Bone marrow (tissue), 2 donors: ENCODE measurements at places on chromosomes 7 and 10.

GRCh38 chr7:12549106-12549505 is 21.4 kb upstream of the SCIN start:
- DNase-seq, result no peak

DNA sequence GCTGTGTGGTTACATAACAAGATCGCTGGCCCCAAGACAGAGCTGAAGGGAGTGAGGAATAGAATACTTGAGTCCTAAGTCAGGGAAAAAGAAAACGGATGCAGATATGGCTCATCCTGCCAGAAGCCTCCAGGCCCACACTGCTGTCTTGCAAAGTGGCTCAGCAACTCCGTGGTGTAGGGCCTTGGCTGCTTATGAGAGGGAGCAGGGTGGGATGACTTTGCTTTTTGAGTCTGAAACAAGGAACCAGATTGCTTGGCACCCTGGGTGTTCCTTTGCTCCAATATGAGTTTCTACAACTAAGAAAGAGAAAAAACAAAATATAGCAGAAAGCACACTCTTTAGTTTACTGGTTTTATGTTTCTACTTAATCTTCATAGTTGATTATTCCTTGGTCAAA is 193.8 kb upstream of the WDR11 start:
- DNase-seq, result no peak

DNA sequence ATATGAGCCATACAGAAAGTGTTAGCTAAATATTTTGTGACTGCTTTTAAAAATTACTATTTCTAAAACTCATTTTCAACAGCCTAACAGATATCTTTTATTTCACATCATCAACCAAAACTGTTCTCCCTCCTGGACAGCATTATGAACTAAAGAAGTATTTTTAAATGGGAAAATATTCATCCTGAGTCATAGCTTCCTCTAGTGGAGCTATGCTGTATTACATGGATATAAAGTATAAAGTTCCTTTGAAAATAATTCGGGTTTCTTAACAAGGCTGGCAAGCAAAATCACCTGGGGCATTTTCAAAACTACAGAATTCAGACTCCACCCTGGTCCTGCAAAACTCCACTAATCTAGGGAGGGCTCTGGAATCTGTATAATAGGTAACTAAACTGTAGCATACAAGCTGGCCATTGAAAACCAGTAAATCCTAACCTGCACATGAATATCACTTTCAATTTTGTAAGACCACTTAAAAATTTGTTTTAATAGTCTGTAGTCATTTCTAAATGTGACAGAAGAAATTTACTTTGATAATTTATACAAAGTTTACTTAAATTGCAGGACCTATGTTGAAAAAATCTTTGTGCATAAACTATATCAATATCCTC is 53.5 kb downstream of the SCIN start:
- DNase-seq, result no peak

- DNase-seq, result no peak
Measured at GRCh38 chr10:77290528-77291155, 347.0 kb downstream of the KCNMA1 start.

GRCh38 chr10:69968830-69969229 is 83.8 kb upstream of the MACROH2A2 start:
- DNase-seq, result no peak

DNA sequence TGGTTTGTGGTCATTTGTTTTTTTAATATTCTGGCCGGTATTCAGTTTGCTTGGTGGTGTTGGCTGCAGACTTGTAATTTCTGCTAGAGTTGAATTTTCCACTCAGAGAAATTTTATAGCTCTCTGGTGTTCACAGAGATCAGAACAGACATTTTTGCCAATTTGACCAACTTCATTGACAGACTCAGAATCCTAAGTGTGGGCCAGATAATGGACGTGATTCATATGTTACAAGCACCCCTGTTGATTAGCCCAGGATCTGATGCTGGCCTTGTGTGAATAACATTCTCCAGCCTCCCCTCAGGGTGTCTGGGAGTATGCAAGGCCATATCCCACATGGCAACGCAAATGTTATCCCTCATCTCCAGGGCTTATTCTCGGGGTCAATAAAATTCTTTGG is 283.8 kb downstream of the C7orf25 start:
- no peak for DNase-seq

- no peak for DNase-seq
Measured at GRCh38 chr7:123865517-123866117, 20.6 kb downstream of the HYAL4 start.

GRCh38 chr7:102432442-102433218 is 745 bp upstream of the ORAI2 start:
- no peak for DNase-seq

GRCh38 chr10:28468707-28469483 is 64.0 kb upstream of the WAC start:
- no peak for DNase-seq

DNA sequence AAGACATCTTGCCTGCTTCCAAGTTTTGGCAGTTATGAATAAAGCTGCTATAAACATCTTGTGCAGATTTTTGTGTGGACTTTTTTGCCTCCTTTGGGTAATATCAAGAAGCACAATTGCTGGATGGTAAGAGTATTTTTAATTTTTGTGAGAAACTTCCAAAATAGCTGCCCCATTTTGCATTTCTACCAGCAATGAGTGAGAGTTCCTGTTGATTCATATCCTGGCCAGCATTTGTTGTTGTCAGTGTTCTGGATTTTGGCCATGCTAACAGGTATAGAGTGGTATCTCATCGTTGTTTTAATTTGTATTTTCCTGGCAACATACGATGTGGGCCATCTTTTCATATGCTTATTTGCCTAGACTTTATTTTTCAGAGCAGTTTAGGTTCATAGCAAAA is 53.9 kb downstream of the BTAF1 start:
- no peak for DNase-seq

DNA sequence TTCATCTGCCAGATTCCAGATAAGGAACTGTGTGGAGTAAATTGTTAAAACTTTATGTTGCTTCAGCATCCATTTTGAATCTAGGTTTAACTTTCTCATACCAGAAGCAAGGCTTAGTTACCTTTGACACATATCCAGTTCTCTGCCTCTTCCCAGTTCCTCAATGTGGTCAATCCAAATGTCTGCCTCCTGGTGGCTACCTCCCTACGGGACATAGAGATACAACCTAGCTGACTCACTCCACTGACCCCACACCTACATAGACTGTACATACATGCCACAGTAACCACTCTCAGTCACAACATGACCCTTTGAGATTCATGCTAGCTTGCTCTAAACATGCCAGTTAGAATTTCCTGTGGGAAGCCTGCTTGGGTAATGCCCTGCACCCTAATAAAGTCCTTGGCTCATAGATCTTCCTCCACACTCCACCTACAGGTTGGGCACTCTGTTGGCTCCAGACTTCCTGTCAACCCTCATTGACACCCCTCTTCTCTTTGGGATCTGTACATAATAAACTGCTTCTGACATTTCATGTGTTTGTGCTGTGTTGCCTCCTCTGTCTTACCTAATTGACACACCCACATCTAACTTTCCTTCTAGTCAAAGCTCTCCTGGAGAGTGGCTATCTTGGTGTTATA is 278.1 kb downstream of the HTR7 start:
- no peak for DNase-seq

- no peak for DNase-seq
Measured at GRCh38 chr10:107166403-107166802, 1.9 kb upstream of the SORCS1 start.

DNA sequence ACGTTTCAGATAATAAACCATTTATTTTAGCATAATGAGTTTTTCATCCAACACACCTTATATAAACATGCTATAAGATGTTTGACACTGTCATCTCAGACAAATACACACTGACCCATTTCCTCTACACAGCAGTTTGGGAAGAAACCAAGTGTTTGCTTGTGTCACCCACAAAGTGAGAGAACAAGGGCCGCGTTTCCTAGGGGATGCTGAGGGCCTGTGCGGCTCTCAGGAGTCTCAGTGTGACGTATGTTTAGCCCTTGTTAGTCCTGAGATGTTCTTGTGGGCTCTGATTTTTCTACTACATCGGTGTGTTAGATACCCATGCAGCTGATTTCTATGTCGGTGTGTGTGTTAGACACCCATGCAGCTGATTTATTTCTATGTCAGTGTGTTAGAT is 266.3 kb downstream of the DIP2C start:
- no peak for DNase-seq

- no peak for DNase-seq
Measured at GRCh38 chr10:35872671-35873070, 230.6 kb upstream of the FZD8 start.

- DNase-seq, result no peak
Measured at GRCh38 chr7:132387596-132387995, 188.7 kb downstream of the PLXNA4 start.

- DNase-seq, result no peak
Measured at GRCh38 chr7:38929460-38930171, 20.6 kb upstream of the VPS41 start.

DNA sequence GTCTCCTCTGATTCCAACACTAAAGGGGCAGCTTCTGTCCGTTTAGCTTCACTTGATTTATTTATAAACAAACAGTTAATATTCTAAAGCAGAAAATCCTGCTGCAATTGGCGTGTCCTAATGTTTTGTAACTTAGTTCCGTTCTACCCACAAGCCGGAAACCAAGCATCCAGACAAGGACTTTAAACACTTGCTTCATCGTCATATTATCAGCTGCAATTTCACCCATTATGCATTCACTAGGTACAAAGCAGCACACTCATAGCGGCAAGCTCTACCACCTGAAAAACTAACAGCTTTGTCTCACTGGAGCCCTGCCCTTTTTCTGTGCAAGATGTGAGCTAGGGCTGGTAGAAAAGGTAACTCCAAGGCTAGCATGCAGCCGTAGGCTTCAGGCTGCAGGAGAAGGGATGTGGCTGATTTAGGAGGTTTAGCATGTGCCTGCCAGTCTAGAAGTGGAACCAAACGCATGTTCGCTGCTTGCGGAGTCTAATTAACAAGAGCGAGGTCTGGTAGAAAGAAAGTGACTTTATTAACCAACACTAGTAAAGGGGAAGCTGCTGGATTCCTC is 43.7 kb upstream of the BPGM start:
- DNase-seq, result no peak

GRCh38 chr10:29030900-29031299 is 258.0 kb upstream of the LYZL1 start:
- no peak for DNase-seq

- no peak for DNase-seq
Measured at GRCh38 chr7:150978126-150978789, at the start of gene KCNH2. Gene KCNH2, minus strand, starts transcription at chr7:150978321. Its CDS starts 408 bp downstream, at chr7:150977913.

DNA sequence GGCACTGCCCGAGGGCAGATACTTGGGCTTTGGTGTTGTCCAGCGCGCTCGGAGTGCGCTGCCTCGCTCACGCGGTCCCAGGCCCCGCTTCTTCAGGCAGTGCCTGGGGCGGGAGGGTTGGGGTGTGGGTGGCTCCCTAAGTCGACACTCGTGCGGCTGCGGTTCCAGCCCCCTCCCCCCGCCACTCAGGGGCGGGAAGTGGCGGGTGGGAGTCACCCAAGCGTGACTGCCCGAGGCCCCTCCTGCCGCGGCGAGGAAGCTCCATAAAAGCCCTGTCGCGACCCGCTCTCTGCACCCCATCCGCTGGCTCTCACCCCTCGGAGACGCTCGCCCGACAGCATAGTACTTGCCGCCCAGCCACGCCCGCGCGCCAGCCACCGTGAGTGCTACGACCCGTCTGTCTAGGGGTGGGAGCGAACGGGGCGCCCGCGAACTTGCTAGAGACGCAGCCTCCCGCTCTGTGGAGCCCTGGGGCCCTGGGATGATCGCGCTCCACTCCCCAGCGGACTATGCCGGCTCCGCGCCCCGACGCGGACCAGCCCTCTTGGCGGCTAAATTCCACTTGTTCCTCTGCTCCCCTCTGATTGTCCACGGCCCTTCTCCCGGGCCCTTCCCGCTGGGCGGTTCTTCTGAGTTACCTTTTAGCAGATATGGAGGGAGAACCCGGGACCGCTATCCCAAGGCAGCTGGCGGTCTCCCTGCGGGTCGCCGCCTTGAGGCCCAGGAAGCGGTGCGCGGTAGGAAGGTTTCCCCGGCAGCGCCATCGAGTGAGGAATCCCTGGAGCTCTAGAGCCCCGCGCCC is at the start of gene NPY:
Gene NPY (plus strand): TSS at position 294 of the 802 bp plus-strand sequence. CDS start 1,051 bp downstream, outside the sequence.
- no peak for DNase-seq

DNA sequence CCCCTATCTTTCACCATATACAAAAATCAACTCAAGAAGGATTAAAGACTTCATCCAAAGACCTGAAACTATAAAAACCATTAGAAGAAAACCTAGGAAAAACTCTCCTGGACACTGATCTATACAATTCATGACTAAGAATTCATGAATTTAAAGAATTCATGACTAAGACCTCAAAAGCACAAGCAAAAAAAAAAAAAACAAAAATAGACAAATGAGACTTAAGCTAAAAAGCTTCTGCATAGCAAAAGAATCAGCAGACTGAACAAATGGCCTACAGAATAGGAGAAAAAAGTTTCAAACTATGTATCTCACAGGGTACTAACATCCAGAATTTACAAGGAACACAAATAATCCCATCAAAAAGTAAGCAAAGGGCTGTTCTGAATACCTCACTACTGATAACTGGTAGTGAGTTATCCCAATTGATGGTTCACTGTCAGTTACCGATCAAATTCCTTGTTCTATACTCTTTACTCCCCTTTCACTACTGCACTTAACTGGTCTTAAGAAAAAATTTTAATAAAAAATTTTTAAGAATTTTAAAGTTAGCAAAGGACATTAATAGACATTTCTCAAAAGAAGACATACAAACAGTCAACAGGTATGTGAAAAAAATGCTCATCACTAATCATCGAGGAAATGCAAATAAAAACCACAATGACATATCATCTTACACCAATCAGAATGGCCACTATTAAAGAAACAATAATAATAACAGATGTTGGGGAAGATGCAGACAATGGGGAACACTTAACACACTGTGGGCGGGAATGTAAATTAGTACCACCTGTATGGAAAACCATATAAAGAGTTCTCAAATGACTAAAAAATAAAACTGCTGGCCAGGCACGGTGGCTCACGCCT is 33.2 kb downstream of the KMT2C start:
- no peak for DNase-seq

GRCh38 chr7:128909625-128910568 is 612 bp downstream of the KCP start:
- DNase-seq, result no peak

DNA sequence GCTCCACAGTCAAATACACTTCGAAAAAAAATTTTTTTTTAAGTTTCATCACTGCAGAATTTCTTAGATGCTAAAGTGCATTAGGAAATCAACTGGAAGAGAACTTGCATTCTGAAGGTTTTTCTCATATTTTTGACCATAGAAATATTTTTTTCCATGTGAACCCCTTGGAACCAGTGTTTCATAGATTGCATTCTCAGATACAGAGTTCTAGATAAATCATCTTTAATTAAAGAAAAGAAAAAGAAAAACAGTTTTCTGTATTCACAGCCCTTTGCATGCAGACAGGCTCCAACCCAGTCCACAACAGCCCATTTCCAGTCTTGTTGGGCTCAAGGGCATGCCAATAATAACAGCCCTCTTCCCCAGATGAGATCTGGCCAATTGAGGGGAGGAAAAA is 75.5 kb upstream of the RPA3 start:
- DNase-seq, result no peak

- no peak for DNase-seq
Measured at GRCh38 chr7:1087465-1087814, 473 bp upstream of the GPER1 start.
